ENCODE measurements at places on chromosomes 1 and 21.

GRCh38 chr1:154133256-154133655 lies 21.6 kb downstream of the NUP210L start:
- no peak for DNase-seq

- DNase-seq, result no peak
Observed at GRCh38 chr1:71548398-71548890, 467.6 kb upstream of the ZRANB2 start.

DNA sequence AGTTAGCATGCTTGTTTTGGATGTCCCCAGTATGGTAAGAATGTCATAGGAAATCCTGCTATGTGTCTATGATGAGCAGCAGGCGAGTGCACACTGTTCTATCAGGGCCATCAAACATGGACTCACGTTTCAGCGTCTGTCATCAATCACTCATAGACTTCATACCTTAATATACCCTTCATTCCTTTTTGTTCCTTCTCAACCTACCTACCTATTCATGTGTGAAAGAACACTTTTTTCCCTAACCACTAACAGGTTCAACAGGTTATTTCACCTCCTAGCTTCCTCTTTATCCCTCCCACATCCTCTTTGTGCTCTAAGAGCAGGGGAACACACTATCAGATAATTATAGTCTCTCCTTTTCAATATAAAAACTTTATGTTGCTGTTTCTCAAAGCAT lies 300.6 kb downstream of the TM2D1 start:
- DNase-seq, result no peak

DNA sequence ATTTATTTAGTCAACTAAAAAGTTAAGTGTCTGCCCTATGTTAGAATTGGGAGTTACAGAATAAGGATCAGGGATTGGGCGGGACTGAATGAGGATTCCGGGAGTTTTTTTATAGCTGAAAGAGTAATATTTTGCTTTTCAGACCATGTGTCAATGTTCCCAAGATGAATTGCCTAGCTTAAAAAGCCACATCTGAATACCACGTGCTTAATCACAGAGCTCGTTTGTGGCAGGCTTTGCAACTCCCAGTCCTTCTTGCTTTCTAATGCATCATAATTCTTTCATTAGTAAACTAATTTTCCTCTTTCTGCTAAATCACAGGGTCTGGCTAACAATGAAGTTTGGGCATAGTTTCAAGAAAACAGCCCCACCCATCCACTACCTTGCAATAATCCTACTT lies 4.2 kb upstream of the BCL10 start:
- DNase-seq, result no peak

DNA sequence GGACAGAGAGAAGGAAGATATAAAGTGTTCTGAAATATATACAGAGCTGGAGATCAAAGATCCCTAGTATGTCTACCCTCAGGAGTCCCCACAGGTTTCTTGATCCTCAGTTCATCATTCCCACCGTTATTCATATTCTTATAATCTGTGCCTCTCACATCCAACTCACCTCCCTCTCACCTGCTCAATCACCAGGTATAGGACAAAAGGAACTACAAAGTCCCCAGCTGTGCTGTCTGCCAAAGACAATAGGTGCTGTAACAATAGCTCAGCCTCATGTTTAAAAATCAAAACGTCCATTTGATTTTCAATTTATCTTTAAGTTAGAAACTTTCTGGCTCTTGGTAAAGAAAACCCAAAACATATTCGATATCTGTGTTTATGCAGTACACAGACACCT lies 121.1 kb upstream of the PKN2 start:
- no peak for DNase-seq

All from SJSA1 (cell line).